ENCODE measurements at places on chromosomes 16 and 17.

- no peak for DNase-seq
Observed at GRCh38 chr16:51433599-51433998, 282.5 kb upstream of the SALL1 start.

DNA sequence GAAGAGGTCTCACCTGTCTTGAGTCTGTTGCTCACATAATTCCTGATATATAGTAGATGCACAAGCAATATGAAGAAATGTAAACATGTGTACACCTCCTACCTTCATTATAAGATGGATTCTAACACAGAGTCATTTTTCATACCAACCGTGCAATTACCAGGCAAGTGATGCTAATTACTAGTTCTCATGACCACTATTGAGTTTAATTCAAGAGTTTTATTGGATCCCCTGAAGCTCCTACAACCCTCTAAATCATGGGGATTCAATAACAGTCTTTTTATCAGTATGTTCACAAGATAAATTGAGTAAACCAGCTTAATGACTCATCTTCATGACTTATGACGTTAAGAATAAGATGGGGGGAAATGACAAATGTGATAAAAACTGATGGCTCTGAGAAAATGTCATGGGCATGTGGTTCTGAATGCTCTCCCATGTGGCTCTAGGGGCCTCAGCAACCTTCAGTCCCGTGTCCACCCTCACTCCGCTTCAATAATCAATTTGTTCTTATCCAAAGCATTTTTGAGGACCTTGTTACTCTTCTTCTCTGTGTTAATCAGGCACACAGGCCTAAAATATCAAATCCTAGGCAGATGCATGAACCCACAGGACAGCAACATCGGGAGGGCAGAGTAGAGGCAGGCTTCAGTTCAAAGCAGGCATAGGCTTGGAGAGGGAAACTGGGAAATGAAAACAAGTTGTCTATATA lies 42.8 kb downstream of the PRAC1 start:
- no peak for DNase-seq

GRCh38 chr17:47812146-47812920 lies 9.3 kb downstream of the OSBPL7 start:
- no peak for DNase-seq

DNA sequence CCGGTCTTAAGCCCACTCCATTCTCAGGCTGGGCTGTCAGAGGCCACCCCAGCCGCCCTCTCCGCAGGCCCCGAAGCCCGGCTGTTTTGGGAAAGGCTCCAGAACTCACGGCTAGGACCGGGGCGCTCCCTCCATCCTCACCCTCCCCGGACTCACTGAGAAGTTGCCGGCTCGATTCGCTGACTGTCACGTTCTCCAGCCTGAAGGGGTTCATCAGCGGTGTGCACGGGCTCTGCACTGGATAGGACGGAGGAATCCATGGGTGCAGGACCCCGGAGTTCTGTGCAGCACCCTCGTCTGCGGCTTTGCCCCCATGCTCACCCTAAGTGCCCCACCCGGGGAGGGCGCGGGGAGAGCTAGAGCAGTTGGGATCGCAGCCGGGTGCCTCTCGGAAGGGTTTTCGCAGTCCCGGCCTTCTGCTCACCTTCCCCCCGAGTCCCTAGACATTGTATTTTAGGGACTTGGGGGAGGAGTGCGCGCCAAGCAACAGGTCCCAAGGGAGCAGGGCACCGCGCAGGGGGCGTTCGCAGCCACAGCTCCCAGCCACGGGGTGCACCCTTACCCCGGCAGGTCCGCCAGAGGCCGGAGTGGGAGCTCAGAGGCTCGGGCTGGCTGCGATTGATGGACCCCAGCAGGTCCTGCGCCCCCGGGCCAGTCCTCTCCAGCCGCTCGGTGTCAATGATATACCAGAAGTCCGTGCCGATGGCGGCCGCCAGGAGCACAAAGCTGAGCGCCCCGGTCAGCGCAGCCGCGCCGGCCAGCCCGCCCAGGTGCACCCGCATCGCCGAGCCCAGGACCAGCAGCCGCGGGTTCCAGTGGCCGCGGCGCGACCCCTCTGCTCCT lies 1.0 kb downstream of the TMEM114 start:
- DNase-seq: no peak

All from kidney capillary endothelial cell (primary cell).